ENCODE measurements at places on chromosomes 4 and X. TPM values are rescaled to one million over a fixed set of nuclear protein-coding genes. Genes with fewer than 3 reads are reported as not detected.

Gene PARM1
- total RNA-seq = under 0.01 TPM

Gene PLAC8
- 0.15 TPM for total RNA-seq

Gene PRRG3
- not detected for total RNA-seq

Gene CT47B1
- total RNA-seq = not detected

Gene TRIM61
- total RNA-seq = 0.62 TPM

Gene TMEM35A
- not detected for total RNA-seq

Gene TLR10
- not detected for total RNA-seq

Gene MTCP1
- total RNA-seq = 5.5 TPM

Gene ANXA3
- total RNA-seq = 547 TPM

Gene TMPRSS11F
- not detected for total RNA-seq

Gene POF1B
- 9.1 TPM for total RNA-seq

Gene DNAAF6
- total RNA-seq = not detected

Gene PNMA5
- not detected for total RNA-seq

Gene TCEAL6
- total RNA-seq = not detected

Gene CASP3
- 43.2 TPM for total RNA-seq

Gene ENPEP
- not detected for total RNA-seq

Gene NAP1L2
- total RNA-seq = 1.1 TPM

Gene CXorf49
- not detected for total RNA-seq

Gene GLRA3
- not detected for total RNA-seq

Gene CCNA2
- total RNA-seq = 94.8 TPM

Gene APLN
- total RNA-seq = 8.2 TPM

Gene GSPT2
- total RNA-seq = 3.0 TPM

Gene PABPC1L2A
- not detected for total RNA-seq

Gene SMR3B
- total RNA-seq = not detected

Gene HSD17B13
- total RNA-seq = not detected

Gene PSAPL1
- total RNA-seq = not detected

Gene SULT1E1
- 1.2 TPM for total RNA-seq

Gene VCX2
- not detected for total RNA-seq

Gene DRD5
- total RNA-seq = not detected

Gene TCEAL1
- total RNA-seq = 15.8 TPM

Gene AMMECR1
- total RNA-seq = 12.2 TPM

Gene REELD1
- not detected for total RNA-seq

Gene MAOA
- total RNA-seq = 18.8 TPM

Gene PCDH11X
- not detected for total RNA-seq

Gene AWAT2
- not detected for total RNA-seq

Gene RNF150
- total RNA-seq = 0.08 TPM

Gene ATP2B3
- not detected for total RNA-seq

Gene CTAG1A
- not detected for total RNA-seq

Gene PPARGC1A
- not detected for total RNA-seq

Gene KCNE5
- total RNA-seq = not detected

Gene NEXMIF
- not detected for total RNA-seq

Gene BEX1
- 0.31 TPM for total RNA-seq

Gene IL2RG
- total RNA-seq = not detected

Gene ERCC6L
- 2.2 TPM for total RNA-seq

Gene TIMM17B
- 71.7 TPM for total RNA-seq

Gene CCDC158
- total RNA-seq = 0.04 TPM

Gene ZNF330
- 27.6 TPM for total RNA-seq

Gene ZBED1
- total RNA-seq = 33.2 TPM

Gene PIR
- 22.6 TPM for total RNA-seq

Gene FGFBP2
- not detected for total RNA-seq

Gene SPATA4
- total RNA-seq = 0.08 TPM

Gene TLR3
- 1.6 TPM for total RNA-seq

Gene TMSB15A
- not detected for total RNA-seq

Data from hair follicular keratinocyte (primary cell).